ENCODE measurements at places on chromosomes 11 and 22.

DNA sequence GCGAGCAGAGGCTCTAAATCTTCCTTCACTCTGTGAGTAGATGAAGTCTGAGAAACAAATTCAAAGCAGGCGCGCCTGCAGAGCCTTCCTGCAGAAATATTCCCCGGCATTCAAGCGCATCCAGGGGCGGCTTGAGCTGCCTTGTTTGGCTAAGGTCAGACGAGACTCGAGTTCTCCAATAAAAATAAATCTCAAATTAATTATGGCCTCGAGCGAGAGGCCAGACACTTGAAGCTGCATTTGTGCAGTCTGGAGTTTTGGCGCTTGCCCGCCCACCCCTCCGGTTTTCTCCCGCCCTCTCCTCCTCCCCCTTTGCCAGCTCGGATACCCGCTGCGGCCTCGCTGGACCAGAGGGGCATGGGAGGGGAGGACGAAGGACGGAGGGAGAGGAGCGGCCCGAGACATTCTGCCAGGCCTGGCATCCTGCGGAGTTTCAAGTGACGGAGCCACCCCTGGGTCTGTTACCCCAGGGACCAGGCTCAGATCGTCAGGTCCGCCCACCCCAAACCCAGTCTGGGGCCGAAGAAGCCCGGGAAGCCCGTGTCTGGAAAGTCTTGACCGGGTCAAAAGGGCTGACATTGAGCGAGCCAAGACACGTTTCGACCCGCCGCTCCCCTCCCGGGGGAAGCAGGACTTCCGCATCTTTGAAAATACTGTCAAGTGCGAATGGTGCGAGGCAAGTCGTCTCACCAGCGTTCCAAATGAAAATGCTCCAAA is 3.8 kb upstream of the FLI1 start:
- no peak for DNase-seq

DNA sequence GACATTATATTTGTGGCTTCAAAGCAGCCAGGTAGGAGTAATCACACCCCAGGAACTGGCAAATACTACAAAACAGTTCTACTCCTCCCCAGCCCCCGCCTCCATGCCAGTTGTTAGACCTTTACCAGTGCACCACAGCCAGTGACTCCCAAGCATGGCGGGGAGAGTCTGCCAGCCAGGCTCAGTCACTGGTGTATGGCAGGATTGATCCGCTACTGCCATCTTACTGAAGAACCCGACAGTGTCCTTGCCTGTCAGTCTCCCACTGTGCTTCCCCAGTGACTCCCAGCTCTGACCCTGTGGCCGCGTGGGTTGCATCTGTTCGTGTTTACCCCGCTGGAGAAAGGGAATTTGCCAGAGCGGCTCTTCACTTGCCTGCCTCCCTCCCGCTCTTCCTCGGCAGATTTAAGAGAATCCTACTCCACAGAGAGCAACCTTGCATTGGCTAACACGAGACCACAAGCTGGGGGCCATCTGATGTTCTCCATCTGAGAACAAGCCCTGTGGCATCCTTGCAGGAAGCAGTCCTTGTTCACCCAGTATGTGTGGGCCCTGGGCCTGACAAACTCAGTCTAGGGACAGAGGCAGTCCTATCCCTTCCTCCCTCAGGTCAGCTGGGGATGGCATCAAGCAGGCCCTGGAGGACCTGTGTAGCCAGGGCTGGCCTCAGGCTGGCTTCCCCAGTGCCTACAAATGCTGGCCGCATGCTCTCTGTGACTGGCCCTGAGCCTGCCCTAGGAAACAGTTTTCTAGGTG is 33.1 kb downstream of the GNAZ start:
- no peak for DNase-seq

GRCh38 chr22:34997633-34998299 is 68.2 kb upstream of the ISX start:
- DNase-seq: no peak

- DNase-seq: no peak
Measured at GRCh38 chr11:102704841-102705240, 728 bp downstream of the MMP27 start.

GRCh38 chr11:32960553-32961164 is 55.0 kb upstream of the DEPDC7 start:
- peak; percentile 11 for DNase-seq

DNA sequence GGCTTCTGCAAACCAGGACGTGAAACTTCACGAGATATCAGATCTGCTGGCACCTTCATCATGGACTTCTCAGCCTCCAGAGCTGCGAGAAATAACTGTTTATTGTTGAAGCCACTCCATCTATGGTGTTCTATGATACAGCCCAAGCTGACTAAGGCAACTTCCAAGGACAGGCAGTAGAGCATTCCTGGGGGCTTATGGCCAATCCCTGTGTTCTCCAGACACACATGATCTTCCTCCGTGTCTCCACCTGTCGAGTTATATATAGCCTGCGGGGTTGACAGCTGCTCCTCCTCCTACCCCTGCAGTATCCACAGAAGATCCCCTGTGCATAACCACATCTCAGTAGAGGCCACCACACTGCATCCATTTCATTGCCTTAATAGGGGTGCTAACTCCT is 11.0 kb downstream of the TP53AIP1 start:
- no peak for DNase-seq

GRCh38 chr11:96324912-96325311 is 18.1 kb downstream of the MAML2 start:
- no peak for DNase-seq

- DNase-seq: no peak
Measured at GRCh38 chr11:2293984-2294925, 7.5 kb downstream of the C11orf21 start.

DNA sequence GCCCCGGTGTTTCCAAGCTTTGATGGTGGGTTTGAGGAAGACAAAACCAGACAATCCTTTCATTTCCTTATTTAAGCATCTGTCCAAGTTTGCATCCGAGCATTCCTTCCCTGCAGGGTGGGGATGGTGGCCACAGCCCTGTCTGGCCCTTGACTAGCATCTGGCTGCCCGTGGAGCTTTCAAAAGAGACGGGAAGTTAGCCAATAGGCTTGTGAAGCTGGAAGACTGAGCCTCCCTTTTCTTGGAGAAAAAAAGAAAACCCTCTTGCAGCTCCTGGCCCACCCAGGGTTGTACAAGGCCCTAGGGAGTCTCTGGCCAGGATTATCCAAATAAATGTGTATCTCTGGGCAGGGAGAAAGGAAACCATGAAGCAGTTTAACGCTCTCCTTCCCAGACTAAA is 60.6 kb downstream of the MICAL2 start:
- DNase-seq: peak; percentile 23

All from skin of body (tissue), 3 donors.